NCI-H1092 (cell line): ENCODE measurements at places on chromosomes 7 and 10.
A peak's percentile ranks its signal among the peaks of the same experiment; 100 is the strongest.

GRCh38 chr10:28984431-28984830 lies 304.4 kb upstream of the LYZL1 start:
- peak; percentile 16 for DNase-seq

- no peak for DNase-seq
These were observed 189.9 kb upstream of the PDE1C start for GRCh38 chr7:32259931-32260596.

DNA sequence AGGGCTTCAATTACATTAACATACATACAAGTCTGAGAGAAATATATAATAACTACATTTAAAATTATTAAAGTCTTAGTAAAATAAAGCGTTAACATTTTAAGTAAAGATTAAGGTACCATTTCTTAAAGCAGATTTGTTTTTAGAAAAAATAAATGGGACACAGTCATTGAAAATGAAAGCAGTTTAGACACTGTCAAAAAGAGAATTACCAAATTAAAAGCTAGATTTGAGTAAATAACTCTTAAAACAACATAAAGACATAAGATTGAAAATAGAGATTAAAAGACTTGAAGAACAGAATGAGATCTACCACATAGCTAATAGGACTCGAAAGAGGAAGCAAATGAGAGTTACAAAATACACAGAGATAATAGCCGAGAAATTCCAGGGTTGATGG lies 562.2 kb upstream of the FOXK1 start:
- DNase-seq = no peak

DNA sequence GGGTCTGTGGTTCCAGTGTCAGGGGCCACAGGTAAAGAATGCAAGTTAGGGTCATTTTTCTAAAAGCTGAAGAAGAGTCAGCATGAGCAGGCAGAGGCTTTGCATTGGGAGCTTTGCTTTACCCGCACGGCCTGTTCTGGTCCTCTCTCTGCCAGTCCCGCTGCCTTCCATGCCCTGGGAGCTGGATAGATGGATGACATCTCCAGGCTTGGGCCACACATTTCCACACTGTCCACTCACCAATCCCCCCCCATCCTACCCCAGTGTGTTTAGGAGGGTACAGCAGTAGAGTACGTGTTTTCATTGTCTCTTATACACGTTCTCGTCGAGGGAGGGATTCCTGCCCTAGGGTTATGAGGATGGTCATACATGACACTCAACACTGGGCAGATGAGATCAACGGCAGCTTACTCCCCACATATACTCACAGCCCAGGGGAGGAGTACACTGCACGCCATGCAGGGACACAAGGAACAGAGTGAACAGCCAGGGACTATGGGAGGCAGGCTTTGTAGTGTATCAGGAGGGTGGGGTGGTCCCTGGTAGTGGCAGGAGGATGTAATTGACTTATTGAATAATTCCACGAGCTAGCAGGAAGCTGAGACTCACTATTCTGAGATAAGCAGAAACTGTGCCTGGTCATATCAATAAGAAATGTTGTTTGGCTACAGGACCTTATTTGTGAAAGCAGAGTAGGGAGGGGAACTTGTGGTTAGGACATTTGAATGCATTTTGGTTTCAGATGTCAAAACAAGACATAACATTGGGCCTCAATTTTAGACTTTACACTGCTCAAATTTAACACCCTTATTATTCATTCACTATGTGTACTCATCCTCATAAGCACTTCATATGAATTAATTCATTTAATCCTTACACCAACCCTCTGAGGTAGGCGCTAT lies 36.6 kb downstream of the PLPP4 start:
- DNase-seq = no peak

DNA sequence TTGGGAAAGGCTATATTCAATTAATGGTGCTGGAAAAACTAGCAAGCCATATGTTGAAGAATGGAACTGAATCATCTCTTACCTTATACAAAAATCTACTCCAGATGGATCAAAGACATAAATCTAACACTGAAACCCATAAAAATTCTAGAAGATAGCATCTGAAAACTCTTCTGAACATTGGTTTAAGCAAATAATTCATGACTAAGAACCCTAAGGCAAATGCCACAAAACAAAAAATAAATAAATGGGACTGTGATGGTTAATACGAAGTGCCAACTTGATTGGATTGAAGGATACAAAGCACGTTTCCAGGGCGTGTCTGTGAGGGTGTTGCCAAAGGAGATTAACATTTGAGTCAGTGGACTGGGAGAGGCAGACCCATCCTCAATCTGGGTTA lies 1130.0 kb downstream of the DNAJB9 start:
- no peak for DNase-seq

- DNase-seq = no peak
These were observed 12.8 kb upstream of the NOBOX start for GRCh38 chr7:144416341-144416740.

GRCh38 chr10:132925071-132925561 lies 17.3 kb downstream of the CFAP46 start:
- DNase-seq = no peak

DNA sequence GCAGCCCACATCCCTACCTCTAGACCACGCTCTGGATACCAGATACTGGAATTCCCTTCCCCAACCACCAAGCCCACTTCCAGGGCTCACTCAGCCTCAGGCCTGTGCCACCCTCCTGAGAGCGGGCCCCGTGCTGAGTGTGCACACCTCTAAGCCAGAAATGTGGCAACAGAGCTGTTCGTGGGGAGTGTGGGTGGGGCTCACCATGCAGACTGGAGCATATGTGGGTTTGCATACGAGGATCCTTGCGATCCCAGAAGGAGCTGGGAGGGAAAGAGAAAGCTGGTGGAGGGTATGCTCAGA lies 13.0 kb upstream of the LIMK1 start:
- no peak for DNase-seq
